Testis (tissue), 5 donors: ENCODE measurements at places on chromosomes 11 and 22.

GRCh38 chr11:19734171-19734570 is 21.5 kb downstream of the NAV2 start:
- no peak for DNase-seq

DNA sequence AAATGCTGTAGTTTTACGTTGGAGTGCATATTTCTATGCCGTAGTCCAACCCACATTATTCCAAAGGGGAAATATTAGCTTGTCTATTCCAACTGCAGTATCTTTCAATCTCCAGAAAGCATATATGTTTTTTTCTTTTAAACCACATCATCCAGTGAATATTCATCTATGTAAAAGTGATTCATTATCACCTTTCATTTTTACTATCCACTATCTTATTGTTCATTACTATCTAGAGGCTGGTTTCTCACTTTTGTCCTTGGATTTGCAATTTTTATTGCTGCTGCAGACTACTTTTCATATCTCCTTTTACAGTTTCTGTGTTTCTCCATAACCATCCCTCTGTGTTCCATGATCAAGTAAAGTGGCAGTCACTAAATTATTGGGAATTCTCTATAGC is 1097.2 kb upstream of the TENM4 start:
- DNase-seq: no peak

DNA sequence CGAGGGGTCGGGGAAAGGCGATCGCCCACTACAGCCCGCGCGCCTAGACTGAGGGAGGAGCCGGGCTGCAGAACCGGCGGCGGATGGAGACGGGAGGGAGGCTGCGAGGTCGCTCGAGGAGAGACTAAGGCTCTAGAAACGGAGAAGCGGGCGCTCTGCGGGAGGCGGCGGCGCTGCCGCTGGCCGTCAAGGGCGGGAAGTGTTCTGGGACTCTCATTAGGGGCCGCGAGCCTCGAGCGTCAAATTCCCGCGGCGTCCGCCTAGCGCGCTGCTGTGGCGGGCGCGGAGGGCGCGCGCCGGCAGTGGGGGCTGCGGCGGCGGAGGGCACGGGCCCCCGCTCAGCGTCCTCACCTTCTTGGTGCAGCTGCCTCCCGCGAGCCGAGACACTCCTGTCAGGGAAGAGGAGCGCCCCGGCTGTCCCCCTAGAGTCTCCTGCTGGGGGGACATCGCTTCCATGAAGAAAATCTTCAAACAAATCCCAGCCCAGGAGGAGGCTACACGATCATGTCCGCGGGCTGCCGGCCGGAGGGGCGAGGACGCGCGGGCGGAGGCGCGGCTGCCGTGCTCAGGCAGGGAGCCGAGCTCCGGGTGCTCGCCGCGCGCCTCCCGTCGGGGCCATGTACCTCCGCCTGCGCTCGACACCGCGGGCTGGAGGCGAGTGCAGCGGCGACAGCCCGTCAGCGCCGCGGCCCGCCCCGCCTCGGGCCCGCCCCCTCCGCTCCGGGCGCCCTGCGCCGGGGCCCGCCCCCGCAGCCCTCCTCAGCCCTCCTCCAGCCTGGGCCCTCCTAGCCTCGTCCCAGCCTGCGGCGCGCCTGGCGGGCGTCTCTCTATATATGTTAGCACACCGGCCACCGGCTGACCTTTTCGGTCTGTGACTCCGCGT is at the start of gene ARHGAP20:
Gene ARHGAP20 (minus strand): TSS at position 662 of the 883 bp plus-strand sequence. CDS start 206 bp downstream, at position 456.
- DNase-seq: peak; percentile 89

DNA sequence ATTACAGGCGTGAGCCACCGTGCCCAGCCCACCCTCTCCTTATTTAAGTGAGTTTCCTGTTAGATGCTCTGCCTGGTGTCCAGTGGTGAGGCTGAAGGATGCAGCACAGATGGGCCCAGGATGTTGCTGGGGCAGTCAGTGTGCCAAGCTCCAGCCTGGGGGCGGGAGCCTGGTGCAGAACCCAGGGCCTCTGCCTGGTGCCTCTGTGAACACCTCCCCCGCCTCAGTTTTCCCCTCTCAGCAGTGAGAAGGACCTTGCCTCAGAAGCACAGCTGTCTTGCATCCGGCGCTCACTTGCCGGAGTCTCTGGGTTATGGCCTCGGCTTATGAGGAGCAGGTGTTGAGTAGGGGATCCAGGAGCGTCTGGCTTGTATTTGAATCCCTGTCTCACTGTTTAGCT is 116.2 kb downstream of the KIAA1671 start:
- DNase-seq: no peak

DNA sequence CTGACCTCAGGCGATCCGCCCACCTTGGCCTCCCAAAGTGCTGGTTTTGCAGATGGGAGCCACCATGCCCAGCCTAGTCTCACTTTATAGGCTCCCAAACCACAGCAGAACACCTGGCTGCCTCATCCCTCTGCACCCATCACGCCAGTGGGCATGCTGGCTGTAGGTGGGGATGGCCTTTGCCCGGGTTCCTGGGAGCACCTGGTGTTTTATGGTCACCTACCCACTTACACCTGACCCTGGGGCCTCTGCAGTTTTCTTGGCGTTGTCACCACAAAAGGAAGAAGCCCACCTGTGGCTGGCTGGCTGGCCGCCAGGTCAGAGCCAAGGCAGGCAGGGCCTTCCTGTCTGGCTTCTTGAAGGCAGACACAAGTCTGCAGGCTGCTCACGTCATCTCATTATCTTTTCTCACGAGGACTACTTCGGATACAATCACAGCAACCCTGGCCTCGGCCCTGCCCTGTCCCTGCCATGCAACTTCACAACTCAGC is 8.2 kb downstream of the RRP7A start:
- DNase-seq: peak; percentile 85

GRCh38 chr11:27290261-27291050 is 72.6 kb downstream of the CCDC34 start:
- DNase-seq: no peak

GRCh38 chr11:78365381-78365792 is 52.2 kb downstream of the GAB2 start:
- no peak for DNase-seq

GRCh38 chr22:43923191-43923590 is 414 bp upstream of the PNPLA3 start:
- DNase-seq: no peak

- no peak for DNase-seq
These were observed 92.0 kb downstream of the CEP164 start for GRCh38 chr11:117419482-117420142.

DNA sequence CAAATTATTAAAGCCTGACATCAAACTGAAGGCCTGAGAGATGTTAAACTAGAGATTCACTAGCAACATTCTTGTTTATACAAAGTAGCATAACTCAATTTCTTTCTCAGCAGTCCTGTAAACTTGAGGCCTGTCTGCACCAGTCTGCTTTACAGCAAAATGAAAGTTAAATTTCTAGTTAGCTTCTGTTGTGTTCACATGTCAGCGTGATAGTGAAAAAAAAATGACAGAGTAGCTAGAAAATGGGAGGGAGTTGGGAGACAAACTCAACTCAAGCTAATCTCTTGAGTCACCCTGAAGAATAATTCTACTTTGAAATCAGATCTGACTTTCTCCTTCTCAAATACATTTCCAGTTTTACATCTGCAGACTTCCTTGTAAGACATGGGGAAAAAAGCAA is 6.5 kb downstream of the RBFOX2 start:
- DNase-seq: no peak

GRCh38 chr22:21447694-21448402 is 19.3 kb upstream of the TMEM191C start:
- peak; percentile 13 for DNase-seq

GRCh38 chr22:37012956-37013355 is 6.3 kb downstream of the TST start:
- no peak for DNase-seq

DNA sequence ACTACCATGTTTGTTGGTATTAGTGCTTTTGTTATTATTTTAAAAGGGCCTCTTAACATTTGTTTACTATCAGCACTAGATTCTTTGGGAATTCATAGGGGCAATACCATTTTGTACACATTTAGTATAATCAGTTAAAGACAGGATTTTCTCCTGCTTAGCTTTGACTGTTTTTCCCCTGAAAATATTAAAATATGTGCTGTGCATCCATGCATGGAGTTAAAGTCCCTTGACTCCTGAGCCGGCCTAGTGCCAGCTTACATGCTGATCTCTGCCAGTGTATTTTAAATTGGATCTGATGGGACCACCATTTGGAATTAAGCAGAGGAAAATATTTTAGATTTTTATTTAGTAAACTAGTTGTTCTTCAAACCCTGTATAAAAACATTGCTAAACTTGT is 161.4 kb downstream of the METTL15 start:
- no peak for DNase-seq

DNA sequence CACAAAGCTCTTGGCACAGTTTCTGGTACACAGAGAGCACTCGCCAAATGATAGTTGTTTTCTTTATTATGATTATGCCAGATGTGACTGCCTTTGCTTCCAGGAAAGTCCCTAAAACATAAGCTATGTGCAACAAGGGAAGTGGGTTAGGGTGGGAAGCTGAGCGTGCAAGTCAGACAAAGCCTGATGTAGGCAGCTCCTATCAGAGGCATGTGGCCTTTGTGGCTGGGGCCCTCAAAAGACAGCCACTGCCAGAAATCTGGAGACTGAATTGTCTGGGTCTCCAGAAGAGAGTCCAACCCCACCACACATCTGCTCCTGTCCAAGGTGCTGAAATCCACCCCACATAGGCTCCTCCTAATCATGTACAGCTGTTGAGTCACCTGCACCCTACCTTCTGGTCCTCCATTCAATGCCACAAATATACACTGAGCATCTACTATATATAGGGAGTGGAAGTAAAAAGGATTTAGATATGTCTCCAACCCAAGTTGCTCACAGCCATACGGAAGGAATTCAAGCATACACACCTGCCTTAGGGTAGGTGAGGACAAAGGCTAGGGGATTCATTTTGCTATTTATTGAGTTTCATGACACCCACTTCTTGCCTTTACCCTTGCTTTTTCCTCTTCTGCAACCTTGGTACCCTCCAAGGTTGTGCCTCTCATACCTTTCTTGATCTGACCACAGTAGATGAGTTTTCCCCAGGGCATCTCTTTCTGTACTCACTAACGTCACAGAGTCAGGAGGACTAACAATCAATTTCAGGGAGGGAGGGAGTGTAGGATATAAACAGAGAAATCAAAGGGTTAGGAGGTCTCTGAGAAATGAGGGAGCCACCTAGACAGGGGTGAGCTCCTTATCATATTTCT is 12.4 kb downstream of the SEC14L3 start:
- DNase-seq: no peak

DNA sequence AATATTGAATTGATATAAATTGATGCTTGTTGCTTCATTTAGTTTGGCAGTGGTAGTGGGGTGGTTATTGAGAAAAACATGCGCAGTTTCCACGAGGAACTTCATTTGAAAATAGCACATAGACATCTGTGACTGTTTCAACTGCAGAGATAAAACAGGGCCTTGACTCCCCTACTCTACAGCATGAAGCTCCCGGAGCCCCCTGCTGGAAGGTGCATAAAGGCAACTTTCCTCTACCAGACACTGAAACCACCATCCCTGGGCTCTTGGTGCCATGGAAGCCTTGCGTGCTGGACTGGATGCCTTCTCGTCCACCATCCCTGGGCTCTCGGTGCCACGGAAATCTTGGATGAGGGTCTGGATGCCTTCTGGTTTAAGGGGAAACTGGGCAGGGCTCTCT is 195.9 kb downstream of the CSNK2A3 start:
- peak; percentile 51 for DNase-seq

DNA sequence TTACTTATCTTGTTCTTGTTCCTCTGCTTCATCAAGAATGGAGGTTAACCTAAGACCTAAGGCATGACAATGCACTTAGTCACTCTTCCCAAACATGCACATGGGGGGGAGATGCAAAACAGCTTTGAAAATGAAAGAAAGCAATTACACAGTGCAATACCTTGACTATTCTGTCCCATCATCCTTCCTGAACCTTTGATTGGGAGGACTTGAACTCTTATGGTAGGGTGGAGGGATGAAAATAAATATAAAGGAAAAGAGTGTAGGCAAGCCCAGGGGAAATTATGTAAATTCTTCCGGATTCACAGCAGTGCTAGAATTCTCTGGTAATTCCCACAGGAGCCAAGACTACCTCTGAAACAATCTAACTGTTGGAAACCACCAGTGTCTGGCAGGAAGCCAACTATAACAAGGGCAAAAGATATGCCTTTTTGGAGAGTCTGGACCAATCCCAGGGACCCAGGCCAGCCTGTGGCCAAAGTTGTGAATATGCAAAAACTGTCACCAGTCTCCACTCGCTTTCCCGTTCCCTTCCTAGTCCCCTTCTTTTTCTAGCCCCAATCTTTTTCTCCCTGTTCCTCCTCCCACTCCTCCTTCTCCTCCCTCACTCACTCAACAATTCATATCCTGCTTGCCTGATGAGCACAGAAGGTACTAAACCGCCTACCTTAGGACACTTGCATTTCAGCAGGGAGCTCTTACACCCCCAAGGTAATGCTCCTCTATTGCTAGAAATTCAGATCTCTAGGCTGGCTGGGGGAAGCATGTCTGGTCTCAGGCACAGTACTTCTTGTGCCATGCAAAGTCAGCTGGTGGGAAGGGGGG is 2.5 kb upstream of the RCN1 start:
- peak; percentile 60 for DNase-seq

GRCh38 chr22:26744892-26745808 is 87.8 kb downstream of the MIAT start:
- no peak for DNase-seq

DNA sequence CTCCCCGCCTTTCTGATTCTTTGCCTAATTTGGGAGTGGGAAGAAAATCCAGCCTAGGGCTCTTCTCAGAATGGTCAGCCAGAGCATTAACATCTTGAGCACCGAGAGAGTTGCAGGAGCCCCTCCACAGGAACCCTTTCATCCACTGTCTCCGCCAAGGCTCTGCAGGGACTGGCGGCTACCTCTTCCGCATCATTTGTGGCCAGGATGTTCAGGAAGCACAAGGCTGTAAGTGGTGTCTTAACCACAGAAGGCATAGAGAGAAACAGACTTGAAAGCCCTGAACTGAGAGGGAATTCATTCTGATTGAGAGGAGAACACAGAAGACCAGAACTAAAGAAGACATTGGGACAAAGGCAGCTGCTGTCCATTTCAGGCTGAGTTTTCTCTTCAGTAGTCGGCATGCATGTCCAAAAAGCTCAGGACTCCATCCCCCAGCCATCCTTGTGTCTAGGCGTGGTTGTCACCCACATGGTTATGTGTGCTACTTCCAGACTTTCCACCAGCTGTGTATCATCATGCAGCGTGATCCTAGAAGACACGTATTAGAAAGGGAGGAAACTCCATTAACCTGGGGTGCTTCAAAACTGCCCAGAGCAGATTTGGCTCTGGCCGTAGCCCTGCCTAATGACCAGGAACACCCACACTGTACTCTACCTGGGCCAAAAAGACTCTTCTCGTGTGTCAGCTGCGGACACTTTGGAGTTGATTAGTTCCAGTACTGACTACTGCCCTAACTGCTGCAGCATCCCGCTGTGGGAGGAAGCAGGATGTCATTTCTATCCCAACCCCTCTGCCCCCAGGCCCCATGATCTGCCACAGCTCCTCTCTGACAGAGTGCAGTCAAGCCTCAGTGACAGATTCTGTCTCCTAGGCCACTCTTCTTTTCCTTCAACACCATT is 725.1 kb downstream of the NTM start:
- DNase-seq: no peak

- DNase-seq: no peak
These were observed 15.1 kb downstream of the OR51E1 start for GRCh38 chr11:4658629-4659445.
